Stimulated activated CD4-positive, alpha-beta T cell treated with anti-CD3 and anti-CD28 coated beads, Interleukin-1b, Interleukin-23, amount 100 ng/mL, for 24 hours (primary cell): ENCODE measurements at places on chromosomes 11 and 22.

DNA sequence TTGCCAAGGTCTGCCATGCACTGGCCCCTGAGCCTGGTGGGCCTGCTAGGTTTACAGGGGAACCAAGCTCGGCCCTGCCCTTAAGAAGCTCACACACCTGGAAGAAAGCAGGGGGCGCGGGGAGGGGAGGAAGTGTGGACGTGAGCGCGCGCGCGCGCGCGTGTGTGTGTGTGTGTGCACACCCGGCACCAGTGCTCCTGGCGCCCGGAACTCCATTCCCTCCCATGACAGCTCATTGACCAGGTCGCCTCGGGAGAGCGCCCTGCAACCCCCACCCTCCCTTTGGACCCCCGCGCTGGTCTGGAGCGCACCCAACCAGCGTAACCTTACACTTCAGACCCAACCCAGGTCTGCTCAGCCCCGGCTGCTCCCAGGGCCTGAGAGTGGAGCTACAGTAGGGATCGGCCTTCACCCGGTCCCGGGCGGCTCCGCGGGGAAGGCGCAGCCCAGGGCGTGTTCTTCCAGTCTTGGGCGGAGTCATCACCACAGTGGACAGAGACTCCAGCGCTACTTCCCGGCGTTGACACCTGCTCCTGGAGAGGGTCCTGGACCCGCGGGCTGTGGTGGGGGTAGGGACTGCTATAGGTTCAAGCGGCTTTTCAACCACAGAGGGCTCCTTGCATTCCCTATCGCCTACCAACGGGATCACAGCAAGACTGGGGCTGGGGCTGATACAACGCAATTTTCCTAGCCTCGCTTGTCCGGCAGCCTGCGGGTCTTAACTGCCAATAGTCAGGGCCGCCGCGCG is 1.5 kb downstream of the GALNT18 start:
- DNase-seq = no peak

DNA sequence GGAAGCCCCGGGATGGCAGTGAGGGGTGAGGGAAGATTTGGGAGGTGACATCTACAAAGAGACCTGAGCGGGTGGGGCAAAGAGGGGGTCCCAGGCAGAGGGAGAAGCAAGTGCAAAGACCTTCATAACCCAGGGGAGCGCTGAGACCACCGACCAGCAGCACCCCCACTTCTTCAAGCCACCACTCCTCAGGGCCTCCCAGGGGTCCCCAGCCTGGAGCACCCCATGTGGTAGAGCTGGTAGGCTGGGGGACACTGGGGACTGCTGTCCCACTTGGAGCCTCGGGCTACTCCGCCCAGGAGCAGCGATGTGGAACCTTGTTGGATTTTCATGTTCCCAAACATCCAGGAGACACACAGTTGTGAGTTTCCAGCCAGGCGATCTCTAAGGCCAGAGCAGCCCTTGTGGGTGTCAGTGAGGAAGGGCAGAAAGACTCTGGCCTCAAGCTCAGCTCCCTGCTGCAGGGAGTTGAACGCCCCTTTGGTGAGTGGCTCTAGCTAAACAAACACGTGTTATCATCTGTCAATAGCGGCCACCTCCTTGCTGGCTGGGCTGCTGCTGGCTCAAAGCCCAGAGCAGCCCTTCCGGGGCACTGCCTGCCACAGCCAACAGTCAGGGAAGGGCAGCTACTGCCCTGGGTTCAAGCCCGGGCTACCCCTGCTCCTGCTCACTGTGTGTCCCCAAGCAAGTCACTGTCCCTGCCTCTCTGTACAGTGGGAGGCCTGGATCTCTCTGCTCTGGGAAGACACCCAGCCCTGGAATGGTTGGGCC is 25.7 kb upstream of the CHKA start:
- DNase-seq = no peak

DNA sequence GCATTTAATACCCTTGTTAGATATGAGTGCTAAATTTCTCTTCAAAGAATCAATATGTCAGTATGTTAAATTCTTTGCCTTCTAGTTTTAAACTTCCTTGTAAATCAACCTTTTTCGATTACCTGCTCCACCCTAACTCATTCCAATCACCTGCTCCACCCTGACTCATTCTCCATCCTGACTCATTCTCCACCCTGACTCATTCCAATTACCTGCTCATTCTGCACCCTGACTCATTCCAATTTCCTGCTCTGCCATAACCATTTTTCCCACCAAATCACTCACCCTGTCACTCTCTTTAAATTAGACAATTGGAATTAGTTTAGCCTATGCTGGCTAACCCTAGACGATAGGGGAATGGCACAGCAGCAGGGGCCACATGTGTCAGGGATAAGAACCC is 519.5 kb upstream of the LRRC4C start:
- DNase-seq = no peak

DNA sequence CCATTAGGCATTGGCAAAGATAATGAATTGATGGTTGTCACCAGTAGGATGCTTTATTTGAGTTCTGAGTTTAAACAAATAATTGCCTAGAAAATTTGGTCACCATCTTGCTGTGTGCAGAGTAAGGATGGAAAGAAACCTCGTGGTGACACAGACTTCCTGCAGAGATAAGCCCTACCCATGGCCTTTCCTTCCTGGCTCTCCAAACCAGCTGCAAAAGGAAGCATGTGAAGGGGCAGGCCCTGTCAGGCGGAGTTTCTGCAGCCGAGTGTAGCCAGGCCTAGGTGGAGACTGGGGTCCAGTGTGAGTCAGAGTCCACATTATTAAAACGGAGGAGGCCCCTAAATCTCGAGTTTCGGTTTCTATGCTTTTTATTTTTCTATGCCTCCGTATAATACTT is 83.1 kb upstream of the ADSL start:
- no peak for DNase-seq
